Hematopoietic multipotent progenitor cell (in vitro differentiated cells): ENCODE measurements at places on chromosomes 12 and 14.

DNA sequence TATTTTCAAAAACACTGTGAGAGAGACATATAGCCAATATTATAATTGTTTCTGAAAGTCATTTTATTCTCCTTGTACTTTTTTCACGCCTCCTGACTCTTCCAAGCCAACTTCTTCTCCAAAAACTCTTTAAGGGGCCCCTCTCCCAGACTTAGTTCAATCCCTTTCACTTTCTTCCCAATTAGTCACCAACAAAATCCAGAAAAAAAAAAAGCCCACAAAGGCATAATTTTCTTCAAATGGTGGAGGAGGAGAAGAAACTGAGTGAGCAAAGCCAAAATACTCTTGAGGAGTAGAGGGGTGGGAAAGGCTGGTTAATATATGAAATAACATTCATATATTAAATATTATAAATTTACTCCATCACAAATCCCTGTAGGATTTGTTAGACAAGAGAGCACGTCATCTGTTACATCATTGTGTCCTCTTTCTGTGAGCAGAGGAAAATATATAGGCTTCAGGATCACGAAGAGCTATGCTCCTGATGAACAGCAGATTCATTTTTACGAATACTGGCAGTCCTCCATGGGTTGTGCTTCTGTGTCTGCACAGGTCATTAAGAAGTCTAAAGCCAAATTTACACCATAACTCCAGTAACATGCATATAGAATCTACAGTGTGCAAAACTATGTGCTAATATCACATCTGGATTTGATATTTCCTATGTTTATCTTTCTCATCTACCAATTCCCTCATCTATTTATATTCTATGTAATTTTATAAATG is 25.9 kb upstream of the NID2 start:
- DNase-seq: no peak

DNA sequence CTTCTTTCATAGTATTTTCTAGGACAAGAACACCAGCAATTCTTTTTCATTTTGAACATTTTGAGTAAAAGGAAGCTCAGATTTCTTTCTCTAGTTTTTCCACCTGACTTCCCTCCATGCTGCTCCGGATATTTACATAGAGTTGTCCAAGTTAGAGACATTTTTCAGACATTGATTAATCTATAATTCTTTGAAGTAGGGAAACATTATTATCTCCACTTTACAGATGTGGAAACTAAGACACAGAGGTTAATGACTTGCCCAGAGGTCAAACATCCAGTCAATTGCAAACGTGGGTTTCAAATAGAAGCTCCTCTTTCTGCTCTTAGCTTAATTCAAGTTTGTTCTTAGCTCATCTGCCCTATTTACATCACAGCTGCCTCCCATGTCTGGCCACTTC is 138.3 kb downstream of the EGLN3 start:
- DNase-seq: no peak

DNA sequence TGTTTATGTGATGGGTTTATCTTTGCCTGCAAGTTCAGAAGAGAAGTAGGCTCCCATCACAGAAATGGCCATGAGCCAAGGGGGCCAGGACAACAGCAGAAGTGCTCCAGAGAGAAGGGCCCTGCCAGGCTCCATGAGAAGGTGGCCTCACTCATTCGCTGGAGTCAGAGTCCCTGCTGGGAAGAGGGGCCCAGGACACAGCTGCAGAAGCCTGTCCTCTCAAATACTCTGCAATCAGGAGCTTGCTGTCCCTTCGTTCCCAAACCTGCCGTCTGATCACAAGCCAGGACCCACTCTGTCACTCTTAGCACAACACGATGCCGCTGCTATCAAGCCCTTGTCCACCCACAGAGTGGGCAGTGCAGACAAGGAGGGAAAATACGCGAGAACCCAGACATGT is 306.2 kb upstream of the FKBP4 start:
- DNase-seq: no peak

- DNase-seq: no peak
Observed at GRCh38 chr14:99732436-99733210, 48.5 kb downstream of the CYP46A1 start.

DNA sequence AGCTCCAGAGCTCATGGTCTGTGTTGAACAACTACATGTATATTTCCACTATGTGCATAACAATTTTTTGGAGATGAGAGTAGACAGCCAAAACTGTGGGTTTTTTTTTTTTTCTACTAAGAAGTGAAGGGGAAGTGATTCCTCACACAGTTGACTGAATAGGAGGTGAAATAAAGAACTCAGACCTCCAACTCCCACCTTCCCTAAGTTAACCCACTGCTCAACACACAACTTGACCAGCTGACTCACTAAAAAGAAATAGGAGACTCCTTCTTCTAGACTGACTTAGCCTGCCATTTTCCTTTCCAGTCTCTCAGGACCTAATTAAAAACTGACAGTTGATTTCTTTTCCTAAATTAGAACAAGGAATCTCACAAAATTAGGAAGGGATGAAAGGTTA is 1.7 kb downstream of the M6PR start:
- DNase-seq: no peak

- DNase-seq: no peak
Observed at GRCh38 chr12:116159175-116159574, 118.3 kb downstream of the MED13L start.

DNA sequence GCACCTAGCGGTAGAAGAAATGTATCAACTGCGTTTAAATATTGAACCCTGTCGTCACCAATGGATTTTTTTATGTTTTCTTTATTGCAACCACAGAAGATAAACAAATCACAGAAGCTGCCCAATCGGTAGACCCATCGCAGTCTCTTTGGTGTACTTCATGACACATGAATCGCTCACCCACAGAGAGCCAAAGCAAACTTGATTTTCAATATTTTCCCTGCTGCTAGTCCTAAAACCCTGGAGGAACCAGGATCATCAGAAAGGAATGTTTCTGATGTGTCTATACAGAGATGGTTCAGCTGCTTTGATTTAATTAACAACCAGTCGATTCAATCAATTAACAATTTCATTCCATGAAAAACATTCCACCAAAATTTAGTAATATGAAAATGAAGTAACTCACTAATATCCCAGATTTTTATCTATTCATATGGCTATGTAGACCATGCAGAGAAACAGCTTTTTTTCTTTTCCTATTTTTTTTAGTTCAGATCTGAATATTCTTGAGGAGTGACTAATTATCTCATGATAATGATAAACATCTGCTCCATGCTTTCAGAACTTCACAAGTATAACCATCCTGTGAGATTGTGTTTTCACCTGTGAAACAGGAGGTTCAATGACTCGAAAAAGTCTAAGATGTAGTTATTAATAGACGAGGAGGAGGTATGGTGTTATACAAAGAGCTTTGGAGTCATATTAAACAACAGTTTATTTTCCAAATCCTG is 46.1 kb downstream of the DIO2 start:
- no peak for DNase-seq

DNA sequence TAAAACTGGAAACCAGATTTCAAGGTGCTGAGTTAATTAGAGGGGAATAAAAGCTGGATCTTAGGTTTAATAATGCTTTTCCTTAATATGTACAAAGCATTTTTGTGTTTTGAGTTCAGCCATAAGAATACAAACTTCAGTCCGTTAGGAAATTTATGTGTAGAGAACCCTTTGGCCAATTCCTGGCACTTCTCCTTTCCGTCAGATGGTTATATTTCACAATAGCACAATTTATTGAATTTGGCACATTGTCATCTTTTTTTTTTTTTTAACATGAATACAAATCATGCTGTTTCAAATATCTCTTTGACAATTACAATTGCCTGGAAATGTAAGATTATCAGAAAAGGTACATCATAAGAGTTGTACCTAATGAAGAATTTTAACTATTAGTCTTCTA is 56.2 kb upstream of the DDHD1 start:
- DNase-seq: no peak
